ENCODE measurements at places on chromosomes 6 and 20.
A peak's percentile ranks its signal among the peaks of the same experiment; 100 is the strongest.

- DNase-seq: no peak
Observed at GRCh38 chr6:19465760-19466159, 371.4 kb upstream of the ID4 start.

- DNase-seq: no peak
Observed at GRCh38 chr20:13412806-13413445, 191.9 kb downstream of the ISM1 start.

GRCh38 chr20:17507032-17507431, 24.1 kb downstream of the BFSP1 start:
- no peak for DNase-seq

DNA sequence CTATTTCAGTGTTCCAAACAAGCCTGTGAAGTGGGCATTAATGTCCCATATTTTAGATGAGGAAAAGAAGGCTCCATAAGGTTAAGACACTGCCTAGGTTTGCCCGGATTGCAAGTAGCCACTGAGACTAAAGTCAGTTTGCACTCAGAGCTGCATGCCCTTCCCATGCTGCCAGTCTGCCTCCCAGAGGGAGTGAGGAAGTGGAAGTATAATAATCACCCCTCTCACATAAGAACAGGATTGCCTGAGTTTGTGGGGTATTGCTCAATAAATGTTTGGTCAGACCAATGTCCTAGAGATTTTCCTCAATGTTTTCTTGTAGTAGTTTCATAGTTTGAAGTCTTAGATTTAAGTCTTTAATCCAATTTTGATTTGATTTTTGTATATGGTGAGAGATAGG, 43.9 kb upstream of the CLIC5 start:
- no peak for DNase-seq

DNA sequence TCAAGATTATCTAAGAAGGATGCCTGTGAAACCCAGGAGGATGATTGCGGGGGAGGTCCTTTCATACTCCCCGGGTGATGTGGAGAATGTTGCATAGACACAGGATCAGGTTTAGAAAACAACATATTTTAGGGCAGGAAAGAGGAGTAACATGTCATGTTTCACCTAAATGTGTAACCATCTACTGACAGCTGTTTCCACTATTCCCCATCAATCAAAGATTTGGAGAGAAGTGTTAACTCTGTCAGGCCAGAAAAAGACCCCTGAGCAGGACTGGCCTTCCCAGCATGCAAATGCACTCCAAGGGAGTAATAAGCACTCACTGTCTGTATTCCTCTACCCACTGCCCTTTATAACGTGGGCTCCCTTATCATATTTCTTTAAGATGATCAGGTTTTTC, 148.0 kb upstream of the KCNK16 start:
- DNase-seq: no peak

DNA sequence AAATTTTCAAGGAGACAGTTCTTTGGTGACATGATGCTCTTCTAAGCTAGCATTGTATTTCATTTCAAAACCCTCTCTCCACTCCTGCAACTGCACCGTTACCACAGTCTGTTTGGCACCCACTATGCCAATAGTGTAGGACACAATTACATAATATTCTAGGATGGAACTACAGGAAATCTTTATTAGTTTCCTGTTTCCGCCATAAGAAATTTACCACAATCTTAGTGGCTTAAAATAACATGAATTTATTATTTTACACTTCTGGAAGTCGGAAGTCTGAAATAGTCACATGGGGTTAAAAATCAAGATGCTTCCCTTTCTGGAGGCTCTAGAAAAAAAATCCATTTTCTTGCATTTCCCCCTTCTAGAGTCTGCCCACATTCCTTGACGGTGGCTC, 733.1 kb downstream of the HDGFL1 start:
- no peak for DNase-seq

DNA sequence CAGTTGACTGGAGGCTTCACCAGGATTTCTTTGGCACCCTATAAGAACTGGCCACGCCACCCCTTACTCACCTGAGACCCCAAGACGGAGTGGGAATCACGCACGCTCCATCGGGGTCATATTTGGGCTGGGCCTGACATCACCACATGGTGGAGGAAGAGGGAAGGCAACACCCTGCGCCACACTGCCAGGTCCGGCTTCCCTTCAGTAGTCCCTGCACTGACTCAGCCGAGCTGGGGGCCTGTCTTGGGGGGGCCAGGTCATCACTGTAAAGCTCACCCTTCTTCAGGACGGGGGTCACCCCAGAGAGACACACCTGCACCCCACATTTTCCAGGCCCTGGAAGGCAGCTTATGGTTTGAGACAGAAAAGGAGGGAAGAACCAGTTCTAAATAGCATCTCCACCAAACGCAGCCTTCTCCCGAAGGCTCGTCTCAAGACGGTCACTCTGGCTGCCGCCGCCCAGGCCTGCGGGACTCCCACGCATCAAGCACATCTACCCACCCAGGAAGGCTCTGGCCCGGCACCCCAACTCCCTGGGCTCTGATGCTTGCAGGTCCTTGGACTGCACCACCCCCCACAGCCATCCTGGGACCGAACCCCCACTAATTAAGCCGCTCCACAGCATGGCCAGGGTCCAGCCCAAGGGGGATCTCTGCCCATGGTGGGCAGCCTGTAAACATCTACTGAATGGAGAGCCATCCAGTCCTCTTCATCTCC, 51.8 kb downstream of the GINS1 start:
- DNase-seq: no peak

- no peak for DNase-seq
Observed at GRCh38 chr6:110140650-110141049, 38.8 kb downstream of the WASF1 start.

DNA sequence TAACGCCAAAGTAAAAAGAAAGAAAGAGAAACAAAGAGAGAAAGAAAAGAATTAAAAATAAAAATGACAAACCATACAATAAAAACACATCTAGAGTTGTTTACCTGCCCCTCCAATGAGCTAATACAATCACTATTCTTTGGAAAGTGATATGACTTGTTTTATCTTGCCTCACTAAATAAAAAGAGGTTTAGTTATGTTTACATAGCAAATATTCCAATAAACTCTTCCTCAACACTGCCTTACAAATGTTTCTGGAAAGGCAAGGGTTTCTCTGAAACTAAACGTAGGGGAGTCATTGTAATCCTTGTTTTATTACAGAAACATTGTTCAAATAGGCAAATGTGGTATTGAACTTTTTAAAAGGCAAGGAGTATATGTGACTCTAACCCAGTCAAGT, 396.2 kb downstream of the EPM2A start:
- no peak for DNase-seq

DNA sequence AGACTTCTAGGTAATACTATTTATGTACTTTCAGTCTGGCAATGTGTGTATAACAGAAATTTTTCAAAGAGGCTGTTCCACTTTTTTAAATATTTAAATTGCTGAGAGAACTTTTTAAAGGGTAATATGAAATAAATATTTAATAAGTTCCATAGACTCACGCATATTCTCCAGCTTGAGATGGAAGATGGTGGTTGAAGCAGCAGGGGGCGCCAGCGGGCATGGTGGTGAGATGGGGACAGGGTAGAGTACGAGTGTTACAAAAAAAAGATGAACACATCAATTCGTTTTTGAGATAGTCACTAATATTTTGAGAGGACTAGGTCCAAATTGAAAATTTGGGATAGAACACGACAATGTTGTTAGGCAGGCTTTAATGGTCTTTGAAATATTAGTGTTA, 68.4 kb downstream of the RSPO3 start:
- peak; percentile 38 for DNase-seq

GRCh38 chr6:2738373-2738979, 12.2 kb downstream of the MYLK4 start:
- DNase-seq: peak; percentile 43

All from effector memory CD8-positive, alpha-beta T cell (primary cell).